ENCODE measurements at places on chromosomes 13 and 19. TPM values are rescaled to one million over a fixed set of nuclear protein-coding genes. Genes with fewer than 3 reads are reported as not detected.
A peak's percentile ranks its signal among the peaks of the same experiment; 100 is the strongest.

The ZNF556 gene
- total RNA-seq, result 0.06 TPM

The ZNF607 gene
- 5.7 TPM for total RNA-seq

The GPR18 gene
- total RNA-seq, result not detected

The ZNF699 gene
- total RNA-seq, result 3.4 TPM

GRCh38 chr13:49976314-49977258, 20.3 kb upstream of the TRIM13 start:
- DNase-seq, result peak; percentile 25

DNA sequence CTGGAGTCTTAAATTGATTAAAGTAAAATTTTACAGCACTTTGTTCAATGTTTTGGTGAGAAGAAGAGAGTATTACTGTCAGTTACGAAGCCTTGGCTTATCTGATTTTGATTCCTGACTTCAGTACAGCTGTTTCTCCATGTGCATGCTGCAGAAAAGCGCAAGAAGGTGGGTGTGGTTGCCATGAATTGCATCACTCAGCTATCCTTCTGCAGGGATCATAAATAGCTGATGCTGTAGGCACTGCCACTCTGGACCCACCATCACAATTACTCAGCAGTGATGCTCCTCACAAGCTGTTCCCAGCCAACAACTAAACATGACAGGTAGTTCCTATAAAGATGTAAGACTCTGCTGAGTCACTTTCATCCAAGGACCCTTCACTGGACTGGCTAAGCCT, 321.2 kb downstream of the IRS2 start:
- no peak for DNase-seq

- DNase-seq, result no peak
Observed at GRCh38 chr13:112175162-112176075, 108.5 kb downstream of the SOX1 start.

- no peak for DNase-seq
Observed at GRCh38 chr13:48862572-48862971, 113.1 kb upstream of the FNDC3A start.

- DNase-seq, result no peak
Observed at GRCh38 chr13:113805431-113806103, 46.5 kb downstream of the TMEM255B start.

DNA sequence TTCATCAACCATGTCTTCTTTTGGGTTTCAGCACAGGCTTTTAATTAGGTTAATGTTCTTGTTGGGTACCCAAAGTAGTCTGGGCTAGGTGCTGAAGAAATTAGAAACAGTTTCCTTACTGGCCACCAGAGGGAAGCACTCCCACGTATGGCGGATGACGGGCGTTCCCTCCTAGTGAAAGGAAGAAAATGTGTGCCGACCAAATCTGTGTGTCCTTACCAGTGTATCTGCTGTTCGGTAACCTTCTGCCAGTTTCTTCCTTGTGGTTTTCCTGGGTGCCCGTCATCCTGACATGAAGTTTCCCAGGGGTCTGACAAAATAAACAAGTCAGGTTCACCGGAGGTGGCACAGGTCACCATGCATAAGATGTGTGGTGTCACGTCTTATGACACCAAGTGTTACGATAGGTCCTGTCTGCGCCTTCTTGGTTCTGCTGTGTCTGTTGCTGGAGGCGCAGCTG, 6.0 kb upstream of the WDR88 start:
- DNase-seq, result no peak
